Neural crest cell (in vitro differentiated cells): ENCODE measurements at places on chromosomes 1 and 21. TPM values are rescaled to one million over a fixed set of nuclear protein-coding genes. Genes with fewer than 3 reads are reported as not detected.

The PIGP gene
- 16.1 and 16.5 TPM in 2 replicates for total RNA-seq

The PGLYRP3 gene
- total RNA-seq: not detected in 2 replicates

The FMO2 gene
- not detected in 2 replicates for total RNA-seq

The GPR161 gene
- total RNA-seq: 47.7 and 48.7 TPM in 2 replicates

The ICOSLG gene
- 0.07 and 0.09 TPM in 2 replicates for total RNA-seq

The AZIN2 gene
- 8.1 and 9.7 TPM in 2 replicates for total RNA-seq

GRCh38 chr1:55426619-55427018 lies 211.5 kb upstream of the USP24 start:
- DNase-seq: no peak

DNA sequence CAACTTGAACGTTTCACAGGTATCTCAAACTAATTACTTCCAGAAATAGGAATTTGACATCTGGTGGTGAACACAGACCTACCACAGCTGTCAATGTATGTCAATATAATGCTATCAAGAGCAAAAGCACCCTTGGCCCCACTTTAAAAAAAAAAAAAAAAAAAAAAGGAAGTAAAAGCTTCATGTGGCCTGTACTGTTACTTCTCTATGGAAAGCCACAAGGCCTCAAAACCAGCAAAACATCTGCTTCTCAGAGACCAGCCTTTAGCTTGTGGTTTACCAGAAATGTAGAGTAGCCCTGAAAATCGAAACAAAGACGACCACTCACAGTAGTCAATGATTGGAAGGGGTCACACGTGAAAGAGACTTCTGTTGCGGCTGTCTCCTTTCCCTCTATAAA lies 109.6 kb downstream of the SLC45A1 start:
- no peak for DNase-seq

GRCh38 chr21:42833439-42833815 lies 45.9 kb downstream of the WDR4 start:
- DNase-seq: no peak

GRCh38 chr21:25614441-25614840 lies 7.2 kb upstream of the MRPL39 start:
- DNase-seq: no peak

GRCh38 chr1:37556712-37557196 lies at the start of gene DNALI1:
TSS of gene DNALI1 (plus strand) at chr1:37556940. CDS start at chr1:37556995, 55 bp downstream.
- DNase-seq: peak; percentile 96

DNA sequence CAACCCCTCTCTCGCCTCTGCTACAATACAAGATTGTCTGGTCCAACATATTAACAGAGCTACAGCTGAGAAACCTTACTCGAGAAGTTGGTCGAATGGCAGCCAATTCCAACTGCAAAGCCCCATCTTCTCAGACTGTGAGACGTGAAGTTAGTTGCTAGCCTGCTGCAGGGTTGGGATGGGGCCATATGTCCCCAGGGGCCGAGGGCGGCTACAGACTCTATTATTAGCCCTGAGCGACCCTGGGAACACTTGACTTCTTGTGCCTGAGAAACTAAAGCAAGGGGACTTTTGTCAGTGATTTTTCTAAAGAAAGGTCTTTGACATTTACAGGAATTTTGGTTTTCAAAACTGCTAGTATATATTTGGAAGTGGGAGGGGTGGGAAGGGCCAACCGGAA lies 13.7 kb downstream of the NCF2 start:
- DNase-seq: no peak

DNA sequence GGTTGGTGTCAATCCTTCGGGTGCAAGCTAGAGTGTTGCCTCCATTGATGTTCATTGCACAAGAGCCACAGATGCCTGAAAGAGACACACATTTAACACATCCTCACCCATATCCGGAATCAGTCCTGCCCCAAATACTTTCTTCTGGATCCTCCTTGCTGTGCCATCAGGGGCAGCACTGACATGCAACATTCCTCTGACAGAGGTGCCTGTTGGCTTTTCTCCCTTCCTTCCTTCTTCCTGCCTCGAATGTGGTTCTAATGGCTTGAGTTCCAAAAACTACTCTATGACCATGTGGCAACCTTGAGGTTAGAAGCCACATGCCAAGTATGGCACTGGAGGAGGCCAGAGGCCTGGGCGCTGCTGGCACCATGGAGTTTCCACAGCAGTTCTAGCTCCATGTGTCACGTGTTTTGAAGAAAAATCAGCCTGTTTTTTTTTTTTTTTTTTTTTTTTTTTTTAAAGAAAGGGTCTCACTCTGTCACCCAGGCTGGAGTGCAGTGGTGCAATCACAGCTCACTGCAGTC lies 17.0 kb upstream of the ATP13A2 start:
- DNase-seq: no peak

DNA sequence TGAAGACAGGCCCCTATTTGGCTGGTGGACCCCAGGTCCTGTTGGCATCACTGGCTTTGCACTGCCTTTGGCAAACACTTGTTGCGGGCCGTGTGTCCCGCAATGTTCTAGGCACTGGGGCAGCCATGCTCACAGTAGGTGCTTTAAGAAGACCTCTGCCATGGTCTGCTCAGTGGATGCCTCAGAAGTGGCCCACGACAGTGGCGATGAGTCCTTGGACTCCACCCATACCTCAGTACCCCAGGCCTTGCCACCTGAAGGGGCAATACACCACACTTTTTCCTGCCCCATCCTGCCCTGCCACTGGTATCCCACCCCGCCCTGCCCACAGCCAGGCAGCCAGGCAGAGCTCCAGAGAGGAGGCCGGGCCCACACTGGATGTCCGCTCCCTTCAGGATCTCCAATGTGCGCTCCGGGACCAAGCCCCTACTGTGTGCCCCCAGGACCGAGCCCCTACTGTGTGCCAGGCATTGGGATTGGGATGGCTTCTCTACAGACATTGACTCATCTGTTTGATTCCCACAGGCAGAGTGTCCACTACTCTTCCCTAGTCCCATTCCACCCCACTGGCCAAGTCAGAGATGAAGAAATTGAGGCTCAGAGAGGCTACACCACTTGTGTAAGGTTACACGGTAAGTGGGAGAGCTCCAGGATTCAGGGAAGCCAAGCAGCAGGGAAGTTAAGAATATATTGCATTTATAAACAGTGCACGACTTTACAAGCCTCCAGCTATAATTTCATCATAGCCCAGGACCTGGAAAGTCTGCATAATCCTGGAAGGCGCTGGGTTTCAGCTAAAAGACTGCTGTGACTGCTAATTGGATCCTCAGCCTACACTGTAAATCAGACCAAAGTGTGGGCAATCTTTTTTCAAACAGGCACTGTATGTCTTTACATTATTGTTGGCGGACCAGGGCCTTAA lies 101.6 kb downstream of the DMRTB1 start:
- DNase-seq: no peak

DNA sequence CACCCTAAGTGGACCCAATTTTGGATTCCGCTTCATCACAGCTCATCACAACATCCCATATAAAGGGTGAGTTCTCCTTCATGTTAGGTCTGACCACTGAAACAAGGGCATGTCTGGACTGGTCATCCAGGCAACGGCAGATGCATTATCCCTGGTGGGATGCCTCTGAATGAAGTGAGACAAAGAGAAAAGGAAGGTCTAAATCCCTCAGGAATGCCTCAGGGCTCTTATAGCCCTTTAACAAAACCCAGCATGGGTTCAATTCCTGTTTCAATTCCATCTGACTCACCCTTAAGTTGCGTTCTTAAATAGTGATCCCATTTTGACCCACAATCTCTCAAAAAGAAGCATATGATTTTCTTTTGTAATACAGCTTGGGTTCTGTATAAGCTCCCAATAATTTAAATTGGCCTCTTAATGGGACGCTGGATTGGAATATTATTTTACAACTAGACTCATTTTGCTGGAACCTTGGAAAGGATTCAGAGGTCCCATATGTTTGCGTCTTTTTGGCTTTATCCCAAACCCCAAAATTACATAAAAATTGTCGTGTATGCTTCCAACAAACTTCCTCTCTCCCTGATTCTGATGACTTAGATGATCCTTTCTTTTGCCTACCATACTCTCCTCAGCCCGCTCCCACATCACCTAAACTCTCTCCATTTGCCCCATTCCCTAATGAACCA lies 287.4 kb upstream of the ZP4 start:
- DNase-seq: no peak

- DNase-seq: no peak
Measured at GRCh38 chr1:143653429-143653802, 318.4 kb downstream of the FAM72C start.

DNA sequence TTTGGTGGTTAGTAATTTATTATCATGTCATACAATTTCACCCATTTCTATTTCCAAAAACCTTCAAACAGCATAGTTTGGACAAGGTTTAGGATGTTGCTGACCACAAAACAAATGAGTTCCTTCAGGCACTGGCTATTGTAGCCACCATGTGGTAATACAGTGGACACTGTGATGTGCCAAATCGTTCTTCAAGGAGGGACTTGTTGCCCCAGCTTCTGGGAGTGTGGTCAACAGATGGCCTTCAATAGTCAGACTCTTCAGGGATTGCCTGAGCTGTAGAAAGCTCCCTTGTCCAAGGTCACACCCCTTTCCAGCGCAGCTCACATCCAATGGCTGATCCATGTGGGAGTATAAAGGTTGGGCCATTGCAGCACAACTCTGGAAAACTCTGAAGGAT lies 2.6 kb downstream of the PDE4B start:
- no peak for DNase-seq
